ENCODE measurements at places on chromosomes 1 and 21.
A peak's percentile ranks its signal among the peaks of the same experiment; 100 is the strongest.

GRCh38 chr1:214272964-214273533, 7.9 kb upstream of the SMYD2 start:
- no peak for DNase-seq

DNA sequence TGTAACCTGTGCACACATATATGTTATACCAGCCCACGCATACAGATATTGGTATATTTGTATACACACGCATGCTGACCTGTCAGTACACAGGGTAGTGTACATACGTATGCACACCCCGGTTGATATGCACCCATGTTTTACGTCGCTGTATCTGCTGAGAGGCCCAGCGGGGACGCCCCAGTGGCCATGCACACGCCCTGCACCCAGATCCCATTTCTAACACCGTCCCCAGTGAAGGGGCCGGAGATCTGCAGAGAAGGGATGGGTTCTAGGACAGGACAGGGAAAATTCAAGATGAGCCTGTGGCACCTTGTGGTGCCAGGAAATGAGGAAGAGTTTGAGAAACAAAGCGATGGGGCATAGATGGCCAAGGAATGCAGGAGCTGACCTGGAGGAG, 57.2 kb upstream of the TTC34 start:
- no peak for DNase-seq

DNA sequence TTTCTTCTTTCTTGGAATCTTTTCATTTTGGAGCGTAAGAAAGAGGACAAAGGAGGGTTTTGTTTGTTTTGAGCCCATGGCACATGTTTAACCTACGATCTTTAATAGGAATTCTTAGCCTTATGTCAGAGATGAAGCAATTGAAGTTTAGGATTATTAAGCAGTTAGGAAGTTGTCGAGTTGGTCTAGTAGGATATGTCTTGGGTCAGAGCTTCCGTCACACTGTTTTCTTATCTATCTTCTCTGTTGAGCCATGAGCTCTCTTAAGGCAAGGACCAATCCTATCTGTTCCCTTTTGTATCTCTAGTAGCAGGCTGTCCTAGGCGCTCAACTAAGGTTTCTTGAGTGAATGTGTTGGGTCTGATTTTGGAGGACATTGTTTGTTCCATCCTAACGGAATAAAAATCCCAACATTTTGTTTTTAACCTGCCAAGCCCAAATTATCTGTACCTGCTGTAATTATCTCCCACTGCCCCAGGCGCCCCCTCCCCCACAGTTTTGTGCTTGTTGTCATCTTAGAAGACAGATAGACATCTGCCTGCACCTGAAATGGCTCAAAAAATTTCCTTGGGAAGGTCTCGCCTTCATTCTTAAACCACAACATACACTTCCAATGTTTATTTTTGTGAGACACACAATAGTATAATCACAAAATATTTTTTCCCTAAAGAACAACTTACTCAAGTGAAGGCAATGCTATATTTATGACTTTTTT, 95.3 kb upstream of the GADD45A start:
- no peak for DNase-seq

DNA sequence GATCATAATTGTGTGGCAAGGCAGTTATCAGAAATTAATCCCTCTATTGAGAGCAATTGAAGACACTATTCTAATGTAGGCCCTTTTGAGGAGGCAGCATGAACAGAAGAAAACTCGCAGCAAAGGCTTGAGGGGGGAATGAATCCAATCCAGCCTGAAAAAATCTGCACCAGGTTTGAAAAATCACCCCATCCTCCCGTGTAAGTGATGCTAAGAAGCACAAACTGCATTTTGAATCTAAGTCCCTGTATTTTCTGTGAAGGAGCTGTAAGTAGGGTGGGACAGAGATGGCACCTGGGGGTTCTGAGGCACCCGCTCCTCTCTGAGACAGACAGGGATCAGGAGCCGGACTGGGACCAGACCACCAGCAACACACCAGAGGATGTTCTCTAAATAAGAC, at the start of gene CRB1:
Gene CRB1, plus strand, starts transcription at position 241 of the 400 bp plus-strand sequence. CDS start 161 bp downstream, outside the sequence.
- DNase-seq, result no peak

DNA sequence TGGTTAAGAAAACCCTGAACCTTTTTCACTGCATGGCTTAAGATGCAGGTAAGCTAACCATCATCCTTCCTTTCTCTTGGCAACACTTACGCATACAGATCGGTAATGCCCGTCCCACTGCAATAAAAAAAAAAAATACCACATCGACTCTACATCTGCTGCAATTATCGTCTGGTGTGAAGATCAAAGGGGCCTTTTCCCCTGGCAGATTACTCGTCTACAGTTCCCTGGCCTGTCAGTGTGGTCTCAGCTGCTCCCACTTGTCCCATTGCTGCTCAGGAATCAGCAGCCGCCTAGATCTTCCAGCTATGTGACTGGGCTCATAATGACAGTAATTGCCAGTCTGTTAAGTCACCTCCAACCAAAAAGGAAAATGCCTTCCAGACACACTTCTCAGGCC, 133.1 kb downstream of the SETD4 start:
- DNase-seq, result no peak

GRCh38 chr1:228216371-228217320, 8.8 kb downstream of the OBSCN start:
- no peak for DNase-seq

- no peak for DNase-seq
Observed at GRCh38 chr1:41955461-41956159, 36.9 kb upstream of the HIVEP3 start.

DNA sequence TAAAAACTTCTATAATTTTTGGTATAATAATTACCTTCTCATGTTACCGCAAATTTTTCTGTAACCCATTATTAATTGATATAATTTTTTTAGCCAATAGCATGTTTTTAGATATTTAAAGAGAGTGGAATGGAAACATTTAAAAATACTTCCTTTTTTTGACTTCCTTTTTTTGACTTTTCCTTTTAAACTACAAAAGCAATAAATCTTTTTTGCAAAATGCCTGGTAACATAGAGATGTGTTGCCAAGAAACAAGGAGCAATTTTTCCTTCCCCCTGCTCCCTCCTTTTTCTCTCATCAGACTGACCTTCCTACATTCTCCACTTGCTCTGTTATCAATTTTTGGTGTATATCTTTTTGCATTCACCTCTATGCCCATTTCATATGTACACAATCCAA, 666.2 kb downstream of the ADGRL2 start:
- no peak for DNase-seq

DNA sequence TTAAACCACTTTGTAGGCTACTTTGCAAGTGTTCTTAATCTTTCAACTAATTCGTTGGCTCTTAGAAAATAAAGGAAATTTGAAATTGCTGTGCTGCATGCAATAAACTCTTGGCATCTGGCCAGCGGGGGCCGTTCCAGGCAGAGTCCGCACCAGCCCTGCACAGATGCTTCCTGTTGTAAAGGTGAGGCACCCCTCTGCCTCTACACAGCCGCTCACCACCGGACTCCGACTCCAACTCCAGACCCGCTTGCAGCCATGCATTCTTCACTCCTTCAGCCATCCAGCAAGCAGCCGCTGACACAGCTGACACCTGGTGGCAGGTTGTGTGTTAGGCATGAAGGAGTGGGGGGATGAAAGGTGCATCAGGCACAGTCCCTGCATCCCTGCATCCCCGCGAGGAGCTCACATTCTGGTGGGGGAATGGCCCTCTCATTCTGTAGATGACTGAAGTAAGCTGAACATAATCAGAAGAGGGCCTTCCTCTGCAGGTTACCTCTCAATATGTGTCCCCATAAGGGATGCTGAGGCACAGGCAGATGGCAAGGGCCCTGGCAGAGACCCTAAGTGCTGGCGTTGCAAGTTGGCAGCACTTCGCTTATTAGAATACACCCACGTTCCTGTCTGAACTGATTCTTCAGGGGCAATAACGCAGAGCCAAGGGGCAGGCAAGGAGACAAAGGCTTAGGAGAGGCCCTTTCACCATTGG, 56.8 kb downstream of the GLIS1 start:
- DNase-seq, result peak; percentile 85

- no peak for DNase-seq
Observed at GRCh38 chr1:33943978-33944377, 80.1 kb downstream of the HMGB4 start.

DNA sequence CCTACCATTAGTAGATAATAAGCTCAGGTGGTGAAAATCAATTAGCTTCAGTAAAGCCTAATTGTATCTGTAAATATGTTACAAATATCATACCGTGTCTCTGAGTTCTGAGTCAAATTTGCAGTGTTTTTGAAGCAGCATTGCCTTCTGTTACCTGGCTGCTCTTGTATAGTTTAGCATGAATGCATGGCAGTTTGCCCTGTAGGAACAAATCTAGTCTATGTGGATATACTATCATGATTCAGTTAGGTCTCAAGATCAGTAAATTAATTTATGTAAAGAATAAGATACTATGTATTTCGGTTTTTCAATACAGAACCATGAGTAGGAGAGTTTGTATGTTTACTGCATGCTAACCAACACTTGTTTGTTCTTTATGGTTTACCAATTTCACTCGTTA, 240.6 kb upstream of the C1orf105 start:
- DNase-seq, result no peak

- DNase-seq, result peak; percentile 35
Observed at GRCh38 chr1:217747156-217747769, 116.1 kb downstream of the SPATA17 start.

DNA sequence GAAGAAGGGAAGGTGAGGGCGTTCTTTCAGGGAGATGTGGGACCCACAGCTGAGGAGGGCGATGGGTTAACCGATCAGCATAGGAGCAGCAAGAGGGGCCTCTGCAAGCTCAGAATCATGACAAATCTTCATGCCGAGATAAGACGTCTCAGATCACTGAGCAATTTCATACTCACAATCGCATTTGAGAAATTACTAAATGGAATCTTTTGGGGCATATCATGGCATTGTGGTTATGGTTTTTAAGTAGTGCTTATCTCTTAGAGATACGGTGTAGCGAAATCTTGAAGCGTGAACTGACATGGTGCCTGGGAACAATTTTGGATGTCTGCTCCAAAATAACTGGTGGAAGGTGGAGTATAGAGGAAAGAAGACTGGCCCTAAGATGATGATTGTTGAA, 6.2 kb downstream of the TNNT2 start:
- no peak for DNase-seq

DNA sequence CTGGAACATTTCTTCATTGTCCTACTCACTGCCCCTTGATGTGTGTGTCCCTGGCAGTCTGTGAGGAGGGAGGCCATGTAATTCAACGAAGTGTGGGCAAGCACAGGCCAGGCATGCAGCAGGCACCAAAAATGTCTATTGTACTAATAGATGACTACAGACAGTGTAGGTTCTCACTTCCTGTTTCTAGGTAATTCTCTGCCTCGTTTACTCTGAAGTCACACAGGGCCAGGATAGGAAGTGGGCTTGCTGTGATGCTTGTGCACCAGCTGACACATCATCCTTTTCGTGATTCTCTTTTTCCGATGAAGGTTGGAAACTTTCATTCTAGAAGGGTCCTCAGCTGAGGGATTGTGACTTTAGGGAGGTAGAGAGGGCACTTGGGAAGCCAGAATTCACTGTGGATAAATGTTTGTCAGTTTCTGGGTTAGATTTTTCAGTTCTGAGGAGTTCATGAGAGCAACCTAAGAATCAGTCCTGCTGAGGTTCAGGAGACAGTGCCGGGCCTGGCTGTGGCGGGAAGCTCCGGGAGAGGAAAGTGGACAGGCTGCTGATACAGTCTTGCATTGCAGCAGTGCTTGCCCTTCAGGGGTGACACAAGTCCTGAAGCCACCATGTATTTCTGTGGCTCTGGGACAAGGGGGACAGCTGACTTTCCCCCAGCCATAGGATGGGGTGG, 4.3 kb upstream of the CSF1 start:
- DNase-seq, result no peak

- no peak for DNase-seq
Observed at GRCh38 chr1:32780005-32780404, 37.2 kb downstream of the YARS1 start.

- no peak for DNase-seq
Observed at GRCh38 chr1:121483961-121484424, 299.2 kb downstream of the SRGAP2C start.

DNA sequence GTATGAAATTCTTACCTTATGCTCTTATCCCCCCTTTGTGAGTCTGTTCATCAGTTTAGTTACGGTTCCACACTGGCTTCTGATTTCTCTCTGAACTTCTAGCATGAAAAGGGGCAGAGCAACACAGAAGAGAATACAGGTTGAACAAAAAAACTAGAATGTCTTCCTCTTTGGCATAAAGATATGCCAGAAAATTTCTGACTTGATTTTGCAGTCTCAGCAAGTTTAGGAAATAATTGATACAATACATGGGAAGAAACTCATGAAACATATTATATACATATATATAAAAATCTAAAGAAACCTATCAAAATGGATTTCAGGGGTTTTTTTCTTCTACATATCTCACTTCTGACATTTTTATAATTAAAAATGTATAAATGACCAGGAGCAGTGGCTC, 27.0 kb downstream of the SH3GLB1 start:
- no peak for DNase-seq

DNA sequence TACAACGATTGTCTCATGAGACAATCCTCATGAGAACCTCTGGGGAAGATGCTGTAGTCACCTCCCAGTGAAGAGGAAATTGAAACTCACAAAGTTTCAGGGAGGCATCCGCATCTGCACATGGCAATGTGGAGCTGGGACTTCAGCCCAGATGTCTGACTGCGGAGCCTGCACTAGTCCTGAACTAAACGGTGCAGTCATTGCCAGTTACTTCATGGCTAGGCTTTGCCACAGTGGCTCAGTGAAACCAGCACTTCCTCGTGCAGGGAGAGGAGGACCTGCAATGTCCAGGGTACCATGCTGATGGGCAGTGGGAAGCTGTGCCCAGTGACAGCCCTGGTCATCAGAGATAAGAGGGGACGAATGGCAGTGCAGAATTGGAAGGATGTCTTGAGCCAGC, 40.7 kb upstream of the ETS2 start:
- no peak for DNase-seq

DNA sequence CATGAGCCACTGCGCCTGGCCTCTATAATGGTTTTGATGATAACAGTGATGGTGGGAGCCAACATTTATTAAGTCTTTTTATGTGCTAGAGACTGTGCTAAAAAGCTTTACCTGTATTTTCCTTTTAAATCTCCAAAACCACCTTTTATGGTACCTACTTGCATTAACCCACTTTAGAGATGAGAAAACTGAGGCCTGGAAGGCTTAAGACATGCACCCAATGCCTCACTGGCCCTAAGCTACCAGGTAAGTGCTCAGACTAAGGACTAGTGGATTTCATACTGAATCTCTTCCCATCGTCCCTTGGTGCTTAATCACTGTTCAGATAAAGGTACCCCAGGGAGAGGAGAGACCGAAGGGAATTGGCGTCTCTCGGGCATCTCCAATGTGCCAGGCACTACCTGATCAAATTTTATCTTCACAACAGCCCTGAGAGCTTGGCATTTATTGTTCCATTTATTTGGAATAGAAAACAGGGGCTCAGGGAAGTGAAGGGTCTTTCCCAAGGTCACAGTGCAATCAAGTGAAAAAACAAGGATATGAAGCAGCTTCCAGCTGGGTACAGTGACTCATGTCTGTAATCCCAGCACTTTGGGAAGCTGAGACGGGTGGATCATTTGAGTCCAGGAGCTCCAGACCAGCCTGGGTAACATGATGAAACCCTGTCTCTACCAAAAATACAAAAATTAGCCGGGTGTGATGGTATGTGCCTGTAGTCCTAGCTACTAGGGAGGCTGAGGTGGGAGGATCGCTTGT, 84.2 kb downstream of the LACTBL1 start:
- no peak for DNase-seq

GRCh38 chr1:205927676-205928075, 15.6 kb downstream of the SLC26A9 start:
- DNase-seq, result no peak

GRCh38 chr1:153072806-153073726, 1.7 kb upstream of the SPRR2B start:
- DNase-seq, result no peak

Data from NCI-H1694 (cell line).